ENCODE measurements at places on chromosomes 4 and X.
A peak's percentile ranks its signal among the peaks of the same experiment; 100 is the strongest.

DNA sequence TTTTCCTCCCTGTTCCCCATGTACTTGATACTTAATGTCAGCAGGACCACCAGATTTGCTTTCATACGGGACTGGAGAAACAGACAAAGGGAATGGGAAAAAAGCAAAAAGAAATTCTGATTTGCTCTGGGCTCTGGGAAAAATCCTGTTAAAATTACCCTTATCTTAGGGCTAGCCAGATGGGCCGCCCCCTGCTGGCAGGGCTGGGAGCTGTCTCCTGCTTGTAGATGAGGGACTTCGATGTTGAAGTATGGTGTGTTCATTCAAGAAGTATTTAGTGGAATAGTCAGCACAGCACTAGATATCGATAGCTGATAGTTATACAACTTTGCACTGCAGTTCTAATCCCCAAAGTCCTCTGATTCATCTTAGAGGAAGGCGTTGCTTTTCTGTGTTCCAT lies 45.8 kb downstream of the BCORL1 start:
- DNase-seq, result no peak

- no peak for DNase-seq
Measured at GRCh38 chrX:45142185-45142584, 58.5 kb downstream of the DIPK2B start.

GRCh38 chr4:8343262-8343966 lies 73.9 kb downstream of the HTRA3 start:
- DNase-seq, result no peak

- no peak for DNase-seq
Measured at GRCh38 chr4:55096045-55096444, 29.4 kb downstream of the KDR start.

DNA sequence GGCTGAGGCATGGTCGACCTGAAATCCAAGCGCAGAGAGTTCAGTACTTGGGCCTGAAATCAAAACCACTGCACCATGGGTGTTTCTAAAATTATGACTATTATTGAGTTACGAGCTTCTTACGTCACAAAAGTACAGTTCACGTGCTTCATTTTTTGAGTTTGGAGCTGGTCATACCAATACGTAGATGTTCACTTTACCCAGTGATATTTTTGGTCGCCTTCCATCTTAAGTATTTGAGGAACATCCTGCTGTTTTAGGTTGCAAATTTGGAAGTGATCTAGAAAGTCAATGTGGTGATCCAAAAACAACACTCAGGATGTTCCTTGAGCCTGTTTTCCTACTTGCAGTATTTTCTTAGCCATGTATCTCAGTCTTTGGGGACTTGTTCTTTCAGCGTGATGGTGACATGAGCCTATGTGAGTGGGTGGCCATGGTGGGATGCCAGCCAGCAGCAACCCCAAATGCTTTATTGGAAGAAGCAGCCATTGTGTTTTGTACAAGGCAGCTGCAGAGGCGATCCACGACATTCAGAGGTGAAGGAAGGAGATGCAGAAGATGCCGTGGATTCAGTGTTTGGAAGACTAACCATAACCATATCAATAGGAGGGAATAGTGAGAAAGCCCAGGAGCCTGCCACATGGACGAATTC lies 28.7 kb downstream of the LDB2 start:
- DNase-seq, result no peak

GRCh38 chr4:9859810-9860209 lies 78.4 kb downstream of the DRD5 start:
- DNase-seq, result no peak

DNA sequence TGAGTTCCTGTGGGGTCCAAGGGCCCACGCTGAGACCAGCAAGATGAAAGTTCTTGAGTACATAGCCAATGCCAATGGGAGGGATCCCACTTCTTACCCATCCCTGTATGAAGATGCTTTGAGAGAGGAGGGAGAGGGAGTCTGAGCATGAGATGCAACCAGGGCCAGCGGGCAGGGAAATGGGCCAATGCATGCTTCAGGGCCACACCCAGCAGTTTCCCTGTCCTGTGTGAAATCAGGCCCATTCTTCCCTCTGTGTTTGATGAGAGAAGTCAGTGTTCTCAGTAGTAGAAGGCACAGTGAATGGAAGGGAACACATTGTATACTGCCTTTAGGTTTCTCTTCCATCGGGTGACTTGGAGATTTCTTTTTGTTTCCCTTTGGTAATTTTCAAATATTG lies 4.8 kb downstream of the MAGEA11 start:
- DNase-seq, result no peak

- DNase-seq, result no peak
Measured at GRCh38 chr4:8220661-8221450, 21.8 kb downstream of the SH3TC1 start.

- no peak for DNase-seq
Measured at GRCh38 chr4:176981551-176981950, 188.8 kb upstream of the VEGFC start.

GRCh38 chr4:56212774-56213173 lies 174.5 kb downstream of the AASDH start:
- no peak for DNase-seq

GRCh38 chrX:63922221-63922620 lies 137.2 kb upstream of the ARHGEF9 start:
- no peak for DNase-seq

DNA sequence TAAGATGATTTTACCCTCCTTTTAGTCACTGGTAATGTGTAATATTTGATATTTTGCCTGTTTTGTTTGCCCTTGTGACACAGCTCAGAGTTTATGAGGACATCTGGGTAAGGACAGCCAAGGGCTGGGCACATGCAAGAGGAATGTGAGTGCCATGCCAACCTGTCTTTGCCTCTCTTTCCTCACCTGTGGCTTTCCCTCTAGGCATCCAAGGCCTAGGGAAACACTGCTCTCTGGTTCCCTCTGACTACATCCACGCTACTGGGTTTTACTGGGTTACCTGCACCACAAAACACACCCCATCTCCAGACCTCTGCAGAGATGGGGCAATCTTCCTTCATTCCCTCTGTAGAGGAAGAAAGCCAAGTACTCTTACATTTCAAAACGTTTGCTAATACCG lies 7.7 kb downstream of the HPGDS start:
- DNase-seq, result no peak

DNA sequence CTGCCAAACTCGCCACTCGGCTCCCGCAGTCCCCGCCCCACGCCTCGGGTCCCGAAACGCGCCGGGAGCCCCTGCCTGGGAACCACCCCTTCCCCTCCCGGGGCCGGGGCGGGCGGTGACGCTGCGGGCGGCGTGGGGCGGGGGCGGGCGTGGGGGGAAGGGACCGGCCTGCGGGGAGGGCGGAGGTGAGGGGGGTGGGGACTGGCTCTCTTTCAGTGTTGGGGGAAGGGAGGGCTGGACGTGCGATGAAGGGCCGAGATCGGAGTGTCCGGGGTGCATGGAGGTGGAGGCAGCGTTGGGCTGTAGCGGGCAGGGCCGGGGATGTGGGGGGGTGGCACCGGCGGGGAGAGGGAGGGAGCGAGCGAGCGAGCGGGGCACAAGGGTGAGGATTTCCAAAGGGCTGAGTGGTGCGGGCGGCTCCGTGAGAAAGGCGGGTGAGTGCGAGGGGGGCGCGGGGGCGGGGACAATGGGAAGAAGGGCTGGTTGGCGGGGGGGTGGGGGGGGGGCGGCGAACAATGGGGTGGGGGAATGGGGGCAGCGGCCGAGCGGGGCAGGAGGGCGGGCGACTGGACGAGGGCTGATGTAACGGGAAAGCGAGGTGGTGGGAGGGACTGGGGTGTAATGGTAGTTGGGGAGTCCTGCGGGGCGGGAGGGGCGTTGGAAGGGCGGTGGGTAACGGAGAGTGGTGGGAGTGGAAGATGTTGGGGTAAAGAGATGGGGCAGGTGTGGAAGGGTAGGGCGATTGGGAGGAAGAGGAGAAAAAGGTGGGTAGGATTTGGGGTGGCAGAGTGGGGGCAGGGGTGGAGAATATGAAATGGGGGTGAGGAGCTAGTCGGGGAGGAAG lies 578 bp downstream of the DCUN1D4 start:
- peak; percentile 40 for DNase-seq

- no peak for DNase-seq
Measured at GRCh38 chrX:147570483-147570882, 341.2 kb upstream of the FMR1 start.

GRCh38 chrX:132292793-132293192 lies 73.5 kb upstream of the RAP2C start:
- peak; percentile 5 for DNase-seq

DNA sequence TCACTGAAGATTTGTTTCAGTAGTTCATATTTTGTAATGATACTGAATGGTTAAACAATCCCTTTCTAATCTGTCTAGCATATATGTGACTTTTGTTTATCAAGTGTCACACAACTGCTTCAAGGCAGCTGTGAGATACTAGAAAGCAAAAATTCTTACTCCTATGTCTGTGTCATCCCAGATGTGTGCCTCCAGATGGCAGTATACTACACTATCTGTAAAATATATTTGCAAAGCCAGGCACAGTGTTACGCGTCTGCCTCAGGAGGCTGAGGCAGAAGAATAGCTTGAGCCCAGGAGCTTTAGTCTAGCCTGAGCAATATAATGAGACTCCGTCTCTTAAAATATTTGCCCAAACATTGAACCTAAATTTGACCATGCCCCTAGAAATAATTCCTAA lies 4.0 kb downstream of the NUDT10 start:
- no peak for DNase-seq

- DNase-seq, result no peak
Measured at GRCh38 chr4:72468904-72469502, 100.0 kb downstream of the ADAMTS3 start.

GRCh38 chrX:113980953-113981352 lies 602.9 kb upstream of the HTR2C start:
- no peak for DNase-seq

- no peak for DNase-seq
Measured at GRCh38 chrX:100587861-100588260, 3.1 kb downstream of the TNMD start.

DNA sequence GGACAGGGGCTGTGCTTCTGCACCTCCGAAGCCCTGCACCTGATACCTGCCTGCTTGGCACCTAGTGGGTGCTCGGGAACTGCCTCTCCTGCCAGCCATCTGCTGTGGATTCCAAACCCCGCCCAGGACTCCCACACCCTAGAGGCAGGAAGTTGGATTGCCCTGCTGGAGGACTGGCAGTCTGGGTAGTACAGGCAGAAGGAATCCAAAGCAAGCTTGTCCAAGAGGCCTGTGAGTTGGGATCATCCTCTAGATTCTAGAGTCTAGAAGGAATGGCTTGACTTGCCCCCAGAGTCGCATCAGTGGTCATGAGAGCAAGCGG lies 64.6 kb upstream of the MTM1 start:
- DNase-seq, result no peak

- DNase-seq, result no peak
Measured at GRCh38 chr4:157964463-157964862, 208.4 kb downstream of the GASK1B start.

GRCh38 chr4:6221851-6222760 lies 21.8 kb upstream of the JAKMIP1 start:
- no peak for DNase-seq

DNA sequence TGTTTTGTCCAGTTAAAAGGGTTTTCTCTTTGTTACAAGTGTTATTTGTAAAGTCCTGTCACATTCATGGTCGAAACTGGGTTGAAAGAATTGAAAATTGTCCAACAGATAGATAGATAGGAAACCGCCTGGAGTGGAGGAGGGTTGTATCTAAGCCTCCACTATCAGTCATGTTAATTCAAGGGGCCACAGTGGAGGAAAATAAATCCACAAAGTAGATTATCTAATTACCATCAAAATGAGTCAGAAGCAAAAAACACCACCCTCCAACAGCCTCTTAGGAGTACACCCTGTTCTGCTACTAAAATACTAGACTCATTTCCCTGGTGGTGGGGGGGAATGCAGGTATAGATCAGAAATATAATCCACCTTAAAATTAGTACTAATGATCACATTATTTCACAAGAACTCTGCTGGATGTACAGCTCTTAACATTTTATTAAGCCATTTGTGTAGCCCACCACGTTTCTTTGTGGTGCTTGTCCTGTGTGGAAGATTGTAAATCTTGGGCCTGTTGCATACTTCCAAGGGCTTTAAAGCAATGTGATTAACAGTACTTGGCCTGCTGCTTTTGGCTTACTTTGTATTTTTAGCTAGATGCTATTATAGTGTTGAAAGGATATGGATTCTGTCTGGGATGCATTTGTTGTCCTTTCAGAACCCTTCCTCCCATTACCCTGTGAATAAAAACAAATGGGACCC lies 26.8 kb downstream of the RBBP7 start:
- no peak for DNase-seq

GRCh38 chr4:152729466-152729865 lies 49.7 kb upstream of the TMEM154 start:
- no peak for DNase-seq

DNA sequence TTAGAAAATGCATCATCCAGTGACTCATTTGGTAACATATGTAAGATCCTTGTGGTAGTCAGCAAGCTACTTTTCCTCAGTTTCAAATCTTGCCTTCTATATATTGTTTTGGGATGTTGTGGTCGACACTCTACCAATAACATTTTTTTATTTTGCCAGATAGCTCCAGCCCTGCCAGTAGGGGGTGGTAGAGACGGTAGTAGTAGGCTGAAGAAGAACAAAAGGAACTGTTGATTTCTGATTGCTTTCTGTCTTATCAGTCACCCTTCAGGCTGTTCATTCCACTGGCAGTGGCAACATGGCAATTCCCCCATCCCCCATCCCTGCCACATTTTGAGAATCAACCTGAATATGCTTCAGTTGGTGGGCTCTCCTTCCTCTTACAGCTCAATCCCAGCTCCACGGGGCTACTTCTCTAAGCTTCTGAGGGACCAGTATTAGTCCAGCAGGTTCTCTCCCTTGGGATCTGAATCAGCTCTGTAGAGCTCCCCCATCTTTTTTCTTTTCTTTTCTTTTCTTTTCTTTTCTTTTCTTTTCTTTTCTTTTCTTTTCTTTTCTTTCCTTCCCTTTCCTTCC lies 171.5 kb upstream of the VEGFC start:
- DNase-seq, result no peak

- no peak for DNase-seq
Measured at GRCh38 chr4:150127757-150128156, 49.5 kb downstream of the DCLK2 start.

- no peak for DNase-seq
Measured at GRCh38 chr4:41418444-41418843, 119.5 kb upstream of the LIMCH1 start.

- DNase-seq, result no peak
Measured at GRCh38 chr4:179110816-179111215, 1668.6 kb upstream of the AGA start.

GRCh38 chr4:11463707-11464106 lies 35.0 kb upstream of the HS3ST1 start:
- no peak for DNase-seq
